Cerebellum (tissue), 4 donors: ENCODE measurements at places on chromosomes 7 and 10. TPM values are rescaled to one million over a fixed set of nuclear protein-coding genes. Genes with fewer than 3 reads are reported as not detected.

DNA sequence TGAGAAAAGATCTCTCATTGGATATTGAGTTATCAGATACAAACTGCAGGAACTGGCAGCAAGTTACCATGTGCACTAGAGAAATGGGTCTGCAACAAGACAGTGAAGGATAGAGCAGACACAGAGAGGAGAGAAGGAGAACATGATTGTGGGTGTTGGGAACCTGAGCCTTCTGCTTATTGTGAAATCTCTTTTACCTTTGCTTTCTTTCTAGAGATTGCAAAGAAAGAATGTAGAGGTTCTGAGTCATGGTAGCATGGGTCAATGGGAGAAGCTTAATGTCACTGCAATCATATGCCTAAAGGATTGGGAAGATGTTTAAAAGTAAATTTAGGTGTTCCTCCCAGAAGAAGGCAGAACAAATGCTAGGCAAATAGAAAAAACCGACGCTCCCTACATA, 821.4 kb downstream of the CCSER2 start:
- DNase-seq, result no peak

DNA sequence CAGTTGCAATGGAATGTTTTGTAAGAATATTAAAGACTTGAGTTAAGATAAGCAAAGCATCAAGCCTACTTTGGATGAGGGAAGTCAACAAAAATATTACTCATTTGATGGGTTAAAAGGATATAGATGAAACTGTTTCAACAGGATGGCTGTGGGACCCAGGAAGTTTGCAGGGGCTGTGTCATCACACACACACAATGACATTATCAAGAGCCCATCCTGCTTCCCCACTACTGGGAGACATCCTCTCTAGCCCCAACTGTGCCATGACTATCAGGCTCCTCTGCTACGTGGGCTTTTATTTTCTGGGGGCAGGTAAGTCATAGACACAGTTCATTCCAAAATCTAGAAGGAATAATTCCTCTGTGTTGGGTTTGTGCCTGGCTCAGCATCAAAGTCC, 78.8 kb upstream of the PRSS1 start:
- DNase-seq, result no peak

DNA sequence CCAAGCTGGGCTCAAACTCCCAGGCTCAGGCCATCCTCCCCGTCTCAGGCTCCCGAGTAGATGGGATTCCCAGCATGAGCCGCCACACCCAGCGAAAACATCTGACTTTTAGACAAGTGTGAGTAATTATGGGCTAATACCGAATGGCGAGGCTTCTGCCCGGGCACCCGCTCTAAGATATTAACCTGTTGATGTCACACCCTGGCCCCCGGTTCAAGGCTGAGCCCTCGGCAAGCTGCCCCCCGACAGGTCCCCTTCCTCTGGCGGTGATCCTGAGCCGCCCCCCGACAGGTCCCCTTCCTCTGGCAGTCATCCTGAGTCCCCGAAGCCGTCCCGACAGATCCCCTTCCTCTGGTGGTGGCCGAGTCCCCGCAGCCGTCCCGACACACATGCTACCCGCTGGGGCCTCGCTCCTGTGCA, 5.2 kb downstream of the PSMG3 start:
- DNase-seq, result no peak

The CWF19L1 gene
- 24.0 TPM for total RNA-seq

The ANK3 gene
- 363 TPM for total RNA-seq

The IQCE gene
- total RNA-seq, result 18.9 TPM
